ENCODE measurements at places on chromosomes 5 and 9.
A peak's percentile ranks its signal among the peaks of the same experiment; 100 is the strongest.

DNA sequence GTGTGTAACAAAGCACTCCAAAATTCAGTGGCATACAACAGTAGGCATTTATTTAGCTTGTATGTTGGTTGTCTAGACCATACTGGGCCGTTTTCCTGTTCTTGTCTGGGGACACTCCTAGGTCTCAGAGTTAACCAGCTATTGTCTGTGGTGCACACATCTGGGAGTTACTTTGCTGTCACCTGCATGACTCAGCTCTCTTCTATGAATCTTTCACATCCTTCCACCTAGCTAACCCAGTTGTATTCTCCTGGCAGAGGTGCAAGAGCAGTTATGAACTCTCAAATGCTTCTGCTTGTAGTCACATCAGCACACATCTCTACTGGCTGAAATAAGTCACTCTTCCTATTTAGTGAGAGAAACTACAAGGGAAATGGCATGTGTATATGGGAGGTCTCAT is 138.1 kb downstream of the BAAT start:
- no peak for DNase-seq

GRCh38 chr9:115106001-115106400 is 12.0 kb downstream of the TNC start:
- no peak for DNase-seq

GRCh38 chr9:17906841-17907778 is 328.2 kb downstream of the SH3GL2 start:
- DNase-seq, result peak; percentile 3

DNA sequence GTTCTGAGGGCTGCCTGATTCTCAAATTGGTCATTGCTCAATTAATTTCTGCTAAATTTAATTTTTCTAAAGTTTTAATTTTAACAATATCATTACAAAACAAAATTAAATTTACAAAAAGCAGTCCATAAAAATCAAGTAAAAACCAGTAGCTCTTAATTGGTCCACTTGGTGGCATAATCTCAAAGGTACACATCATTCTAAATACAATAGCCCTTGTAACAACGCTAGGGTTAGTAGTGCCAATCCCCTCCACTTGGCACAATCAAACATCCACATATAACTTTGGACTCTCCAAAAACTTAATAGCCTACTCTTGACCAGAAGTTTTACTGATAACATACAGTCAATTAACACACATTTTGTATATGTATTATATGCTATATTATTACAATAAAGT is 1.9 kb upstream of the NDUFB6 start:
- DNase-seq, result no peak

DNA sequence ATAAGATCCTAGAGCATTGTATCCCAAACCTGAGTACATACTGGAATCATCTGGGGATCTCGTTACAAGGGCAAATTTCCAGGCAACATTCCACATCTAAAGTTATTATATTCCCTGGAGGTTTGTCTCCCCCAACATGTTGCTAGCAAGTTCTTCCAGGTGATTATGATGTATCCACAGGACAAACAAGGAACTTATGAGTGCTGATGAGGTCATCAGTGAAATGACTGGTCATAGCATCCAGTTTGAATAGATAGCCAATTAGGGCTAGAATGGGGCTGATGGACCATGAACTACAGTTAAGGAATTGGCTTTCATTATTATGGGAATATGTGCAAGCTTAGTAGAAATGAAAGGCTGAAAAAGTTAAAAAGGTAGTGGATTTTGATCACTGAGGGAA is 115.2 kb downstream of the CWC27 start:
- DNase-seq, result no peak

DNA sequence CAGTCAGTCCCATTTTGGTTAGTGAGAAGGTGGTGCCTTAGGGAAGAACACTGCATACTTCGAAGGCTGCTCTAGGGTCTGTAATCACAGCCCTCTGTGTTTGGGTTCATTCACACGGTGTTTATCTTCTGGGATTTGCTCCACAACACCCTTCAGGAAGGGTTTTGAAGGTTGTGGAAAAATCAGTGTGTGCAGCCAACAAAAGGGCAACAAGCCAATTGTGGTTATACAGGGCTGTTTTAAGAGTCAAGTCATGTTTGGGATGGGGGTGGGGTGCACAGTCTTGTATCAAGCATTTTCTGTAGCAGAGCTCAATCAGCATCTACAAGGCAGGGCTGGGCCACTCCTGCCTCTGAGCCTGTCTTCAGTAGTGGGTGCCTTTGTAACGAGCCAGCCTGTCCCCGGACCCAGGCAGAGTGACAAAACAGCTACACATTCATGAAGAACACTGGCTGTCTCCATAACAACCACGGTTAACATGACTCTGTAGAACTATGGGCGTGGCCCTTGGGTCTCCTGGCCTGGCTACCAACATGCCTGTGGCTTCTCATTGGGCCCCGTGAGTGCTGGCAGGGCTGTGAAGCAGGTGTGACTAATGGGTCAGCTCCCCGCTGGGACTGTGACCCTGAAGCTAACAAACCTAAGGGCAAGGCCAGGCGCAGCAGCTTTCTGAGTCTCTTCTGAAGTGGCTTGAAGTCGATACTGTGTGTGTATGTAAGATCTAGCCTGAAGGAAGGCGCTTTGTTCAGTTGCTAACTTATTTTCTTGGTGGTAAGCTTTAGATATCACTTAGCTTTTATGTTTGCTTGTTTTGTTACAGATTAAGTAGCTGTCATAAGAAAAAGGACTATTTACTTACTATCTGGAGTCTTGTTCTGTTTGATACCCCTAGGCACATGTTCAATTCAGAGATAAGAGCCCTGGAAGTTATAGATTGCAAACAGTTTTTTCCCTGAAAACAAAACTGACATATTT is 27.9 kb upstream of the GOLM1 start:
- no peak for DNase-seq
